Right atrium auricular region (tissue), 2 donors: ENCODE measurements at places on chromosomes 16 and 17. TPM values are rescaled to one million over a fixed set of nuclear protein-coding genes. Genes with fewer than 3 reads are reported as not detected.

Gene ITGB3
- 13.6 TPM for total RNA-seq

Gene AOC2
- total RNA-seq, result 0.55 TPM

Gene KRT15
- total RNA-seq, result 0.47 TPM

Gene TEX14
- not detected for total RNA-seq

Gene HSD3B7
- total RNA-seq, result 6.0 TPM

Gene NR1D1
- total RNA-seq, result 9.9 TPM

DNA sequence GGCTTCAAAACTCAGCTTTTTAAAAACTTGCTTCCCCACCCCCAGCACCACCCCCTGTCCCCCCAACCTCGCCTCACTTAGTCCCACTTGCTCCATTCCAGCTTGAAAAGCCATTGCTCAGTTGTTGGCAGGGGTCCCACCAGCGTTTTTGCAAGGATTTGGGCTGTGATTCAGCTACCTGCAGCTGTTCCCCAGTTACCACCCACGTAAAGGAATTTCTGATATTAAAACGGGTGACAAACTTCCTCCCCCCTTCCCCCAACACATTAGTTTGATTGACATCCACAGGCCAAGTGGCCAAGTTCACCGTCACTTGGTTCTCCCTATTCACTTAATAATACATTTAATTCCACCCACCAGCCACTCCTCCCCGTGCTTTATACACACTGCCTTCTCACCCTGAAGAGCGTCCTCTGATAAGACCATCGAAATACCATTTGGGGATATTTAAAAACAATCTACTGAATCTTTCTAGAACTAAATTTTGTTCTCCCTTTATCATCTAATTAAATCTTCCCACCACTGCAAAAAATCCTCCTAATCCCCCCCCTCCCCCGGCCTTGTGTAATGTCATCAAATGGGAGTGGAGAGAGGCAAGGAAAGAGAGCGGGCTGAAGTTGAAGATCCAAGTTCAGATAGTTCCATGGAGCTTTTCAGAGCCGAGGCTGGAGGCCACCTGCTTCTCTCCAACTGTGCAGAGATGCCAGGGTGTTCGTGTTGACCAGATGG lies 55.1 kb downstream of the SOX9 start:
- DNase-seq, result no peak
- H3K36me3 ChIP-seq, result no peaks in the 10 kb centered on the region
- H3K4me1 ChIP-seq, result no peaks in the 10 kb centered on the region

DNA sequence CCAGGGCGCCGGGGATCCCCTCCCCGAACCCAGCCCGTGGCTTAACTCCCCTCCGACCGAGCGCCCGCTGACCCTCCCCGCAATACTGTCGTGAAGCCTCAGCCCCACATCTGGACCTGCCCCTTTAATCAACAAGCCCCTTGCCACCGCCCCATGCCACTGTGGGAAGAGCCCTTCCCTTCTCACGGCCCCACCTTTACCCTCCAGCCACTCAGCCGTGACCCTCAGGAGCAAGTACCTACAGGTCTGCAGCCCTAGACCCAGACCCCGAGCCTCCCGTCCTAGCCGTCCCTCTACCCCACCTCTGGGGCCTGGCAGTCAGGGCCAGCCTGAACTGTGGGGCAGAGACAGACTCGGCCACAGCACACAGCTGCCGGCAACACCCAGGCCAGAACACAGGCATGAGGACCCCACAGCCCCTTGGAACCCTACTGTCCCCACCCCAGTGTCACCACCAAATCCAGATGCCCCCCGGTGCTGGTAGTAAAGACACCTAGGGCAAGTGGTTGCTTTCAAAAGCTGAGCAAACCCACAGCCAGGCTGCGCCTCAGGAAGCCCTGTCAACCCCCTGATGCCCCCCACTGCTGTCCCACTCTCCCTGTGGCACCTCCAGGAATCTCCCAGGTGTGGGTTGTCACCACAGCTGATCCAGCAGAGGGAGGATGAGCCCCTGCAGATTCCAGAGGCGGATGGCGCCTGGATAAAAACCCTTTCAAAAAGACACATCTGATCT lies 1.4 kb downstream of the NXPH3 start:
- no peaks in the 10 kb centered on the region for H3K27me3 ChIP-seq
- DNase-seq, result no peak
- H3K4me1 ChIP-seq, result no peaks in the 10 kb centered on the region
- peak overlapping the region; percentile 76 for H3K4me3 ChIP-seq
- H3K27ac ChIP-seq, result peak overlapping the region; percentile 78
- H3K36me3 ChIP-seq, result no peaks in the 10 kb centered on the region

DNA sequence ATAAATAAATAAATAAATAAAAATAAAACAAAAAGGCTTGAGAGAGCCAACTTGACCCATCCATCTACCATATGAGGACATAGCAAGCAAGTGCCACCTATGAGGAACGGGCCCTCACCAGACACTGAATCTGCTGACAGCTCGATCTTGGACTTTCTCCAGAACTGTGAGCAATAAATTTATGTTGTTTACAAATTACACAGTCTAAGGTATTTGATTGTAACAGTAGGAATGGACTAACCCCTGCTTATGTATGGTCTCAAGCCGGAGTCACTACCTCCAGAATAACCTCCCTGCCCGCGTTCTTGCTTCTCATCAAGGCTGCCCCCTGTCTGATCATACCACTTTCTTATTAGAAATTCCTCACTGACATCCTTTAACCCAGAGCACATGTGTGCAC lies 9.9 kb downstream of the SLC5A11 start:
- no peaks in the 10 kb centered on the region for H3K4me1 ChIP-seq
- no peak overlapping the region for H3K27ac ChIP-seq
- H3K27me3 ChIP-seq, result no peaks in the 10 kb centered on the region
- no peak overlapping the region for H3K4me3 ChIP-seq
- H3K36me3 ChIP-seq, result no peaks in the 10 kb centered on the region

GRCh38 chr16:89505204-89506112 lies 2.7 kb upstream of the SPG7 start:
- H3K27ac ChIP-seq, result peak overlapping the region; percentile 99
- peaks cover 2% of the 10 kb centered on the region for H3K36me3 ChIP-seq

DNA sequence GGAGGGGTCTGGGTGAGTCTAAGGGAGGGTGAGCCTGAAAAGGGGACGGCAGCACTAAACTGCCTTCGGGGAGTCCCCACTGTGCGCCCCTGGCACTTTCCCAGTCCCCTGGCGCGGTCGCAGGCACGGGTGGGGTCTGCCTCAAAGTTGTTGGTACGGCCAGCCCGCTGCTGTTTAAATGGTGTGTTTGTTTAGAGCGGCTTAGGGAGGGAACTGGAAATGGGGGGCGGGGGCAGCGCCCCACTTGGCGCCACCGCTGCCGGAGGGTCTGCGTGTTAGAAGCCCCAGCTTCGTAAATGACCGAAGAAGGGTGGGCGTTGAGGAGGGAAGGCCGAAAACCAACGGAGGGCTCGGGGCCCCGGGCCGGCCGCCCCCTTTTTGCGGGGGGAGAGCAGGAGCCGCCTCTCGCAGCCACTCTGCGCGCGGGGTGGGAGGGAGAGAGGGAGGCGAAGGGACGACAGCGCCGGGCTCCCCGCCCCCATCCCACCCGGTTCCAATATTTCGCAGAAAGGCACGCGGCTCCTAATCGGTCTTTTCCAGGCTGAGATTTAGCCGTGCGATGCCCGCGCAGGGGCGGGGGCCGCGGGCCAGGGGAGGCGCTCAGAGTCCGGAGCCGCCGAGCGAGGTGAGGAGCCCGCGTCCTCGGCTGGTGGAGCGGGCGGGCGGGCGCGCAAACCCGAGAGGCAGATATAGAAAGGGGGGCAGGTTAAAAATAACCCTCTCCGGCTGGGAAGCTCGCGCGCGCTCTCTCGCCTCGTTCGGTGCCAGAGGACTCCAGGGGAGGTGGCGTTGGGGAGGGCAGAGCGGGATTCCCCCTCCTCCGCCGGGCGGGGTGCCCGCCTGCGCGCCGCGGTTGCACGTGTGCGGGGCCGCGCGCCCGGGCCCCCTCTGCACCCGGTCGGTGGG lies 54.9 kb downstream of the SREBF1 start:
- H3K27me3 ChIP-seq, result no peaks in the 10 kb centered on the region
- H3K27ac ChIP-seq, result peak overlapping the region; percentile 89
- H3K4me3 ChIP-seq, result peak overlapping the region; percentile 46
- DNase-seq, result peak; percentile 76

GRCh38 chr16:27458258-27458657 lies 56.3 kb downstream of the IL21R start:
- no peak overlapping the region for H3K27ac ChIP-seq
- no peaks in the 10 kb centered on the region for H3K4me1 ChIP-seq
- H3K4me3 ChIP-seq, result no peak overlapping the region
- H3K36me3 ChIP-seq, result peaks cover 35% of the 10 kb centered on the region

GRCh38 chr17:2871205-2871604 lies 75.0 kb downstream of the RAP1GAP2 start:
- H3K27me3 ChIP-seq, result no peaks in the 10 kb centered on the region
- H3K36me3 ChIP-seq, result no peaks in the 10 kb centered on the region
- DNase-seq, result no peak
- no peak overlapping the region for H3K4me3 ChIP-seq

DNA sequence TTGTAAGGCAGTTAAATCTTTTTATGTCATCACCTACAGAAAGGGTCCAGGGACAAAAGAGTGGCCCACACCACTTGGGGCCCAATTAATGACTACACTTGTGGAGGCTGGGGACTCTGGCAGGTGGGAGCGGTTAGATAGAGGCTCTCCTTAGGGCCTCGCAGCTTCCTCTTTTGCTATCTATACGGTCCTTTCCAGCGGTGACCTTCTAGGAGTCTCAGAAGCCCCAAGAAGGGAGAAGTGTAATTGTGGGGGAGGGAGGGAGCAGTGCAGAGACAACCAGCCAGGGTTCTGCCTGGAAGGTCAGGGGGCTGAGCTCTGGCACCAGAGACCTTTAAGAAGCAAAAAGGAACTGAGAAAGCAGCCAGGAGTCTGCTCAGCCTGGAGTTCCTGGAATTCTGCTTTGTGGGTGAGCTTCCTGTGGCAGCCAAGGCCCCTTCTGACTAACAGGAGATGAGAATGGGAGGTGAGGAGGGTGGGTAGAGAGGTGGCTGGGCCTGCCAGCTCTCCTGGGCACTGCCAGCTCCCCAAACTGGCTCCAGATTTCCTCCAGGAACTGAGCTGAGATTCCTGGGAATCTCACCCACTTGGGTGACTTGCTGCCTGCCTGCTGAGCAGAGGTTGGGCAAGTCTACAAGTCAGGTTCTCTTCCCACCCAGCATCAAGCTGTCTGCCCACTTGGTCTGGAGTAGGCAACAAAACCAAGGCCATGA lies 16.3 kb upstream of the MAP3K14 start:
- H3K4me3 ChIP-seq, result no peak overlapping the region
- H3K36me3 ChIP-seq, result no peaks in the 10 kb centered on the region
- no peak overlapping the region for H3K27ac ChIP-seq
- H3K27me3 ChIP-seq, result no peaks in the 10 kb centered on the region

- H3K36me3 ChIP-seq, result no peaks in the 10 kb centered on the region
- no peak overlapping the region for H3K27ac ChIP-seq
- no peak for DNase-seq
- peaks cover 20% of the 10 kb centered on the region for H3K4me1 ChIP-seq
Observed at GRCh38 chr17:67525239-67526135, 148.4 kb downstream of the PITPNC1 start.

DNA sequence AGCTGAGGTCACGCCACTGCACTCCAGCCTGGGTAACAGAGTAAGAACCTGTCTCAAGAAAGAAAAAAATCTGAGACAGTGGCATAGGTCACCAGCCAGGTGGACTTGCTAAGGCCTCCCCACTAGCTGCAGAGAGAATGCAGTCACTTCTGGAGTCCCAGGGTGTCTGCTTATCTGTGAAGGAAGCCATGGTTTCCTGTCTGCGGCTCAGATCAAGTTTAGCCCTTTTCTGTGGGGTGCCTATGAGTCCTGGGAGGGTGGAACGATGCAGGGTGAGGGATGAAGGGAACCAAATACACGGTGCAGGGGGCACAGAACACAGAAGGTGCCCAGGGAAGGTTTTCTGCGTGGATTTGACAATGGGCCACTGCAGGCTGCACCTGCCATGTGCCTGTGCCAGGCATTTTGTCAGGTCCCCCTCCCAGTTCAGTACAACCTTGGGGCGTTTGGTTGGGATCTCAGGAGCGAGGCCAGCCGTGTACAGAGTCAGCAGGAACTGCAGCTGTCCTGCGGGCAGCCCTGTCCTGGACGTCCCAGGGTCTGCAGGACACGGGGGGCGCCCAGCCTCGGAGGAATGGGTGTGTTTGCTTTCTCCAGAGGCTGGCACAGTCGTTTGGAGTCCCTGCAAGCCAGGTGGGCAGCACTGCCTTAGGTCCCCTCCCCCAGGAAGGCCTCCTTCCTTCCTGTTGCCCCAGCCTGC lies 41.8 kb downstream of the RAB11FIP4 start:
- DNase-seq, result no peak
- no peaks in the 10 kb centered on the region for H3K36me3 ChIP-seq
- no peak overlapping the region for H3K27ac ChIP-seq
- H3K4me1 ChIP-seq, result peaks cover 3% of the 10 kb centered on the region
- no peaks in the 10 kb centered on the region for H3K27me3 ChIP-seq

DNA sequence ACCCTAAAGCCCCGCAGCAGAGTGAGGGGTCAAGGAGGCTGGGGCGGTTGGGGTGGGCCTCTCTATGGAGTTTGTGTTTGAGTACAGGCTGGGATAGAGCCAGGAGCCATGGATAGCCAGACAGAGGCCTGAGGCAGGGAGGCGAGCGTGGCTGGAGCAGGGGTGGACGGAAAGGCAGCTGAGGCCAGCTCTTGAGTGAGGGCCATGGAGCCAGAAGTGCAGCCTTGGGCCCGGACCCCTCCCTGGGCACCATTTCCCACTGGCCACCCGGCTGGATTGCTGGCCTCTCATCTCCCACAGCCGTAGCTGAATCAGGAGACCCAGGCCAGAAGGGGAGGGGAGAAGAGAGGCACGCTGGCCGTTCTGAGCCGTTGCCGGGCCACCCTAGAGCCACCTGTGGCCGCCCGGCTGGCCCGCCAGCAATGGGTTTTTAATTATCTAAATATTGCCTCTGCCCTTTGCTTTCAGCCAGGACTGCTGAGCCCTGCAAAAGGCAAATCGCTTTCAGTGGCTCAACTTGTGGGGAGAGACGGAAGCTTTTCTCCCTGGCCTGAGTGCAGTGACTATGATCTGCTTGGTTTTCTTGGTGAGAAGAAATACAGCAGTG lies 75.2 kb upstream of the GSE1 start:
- no peaks in the 10 kb centered on the region for H3K27me3 ChIP-seq
- H3K36me3 ChIP-seq, result no peaks in the 10 kb centered on the region
- H3K4me1 ChIP-seq, result no peaks in the 10 kb centered on the region
- H3K4me3 ChIP-seq, result no peak overlapping the region

DNA sequence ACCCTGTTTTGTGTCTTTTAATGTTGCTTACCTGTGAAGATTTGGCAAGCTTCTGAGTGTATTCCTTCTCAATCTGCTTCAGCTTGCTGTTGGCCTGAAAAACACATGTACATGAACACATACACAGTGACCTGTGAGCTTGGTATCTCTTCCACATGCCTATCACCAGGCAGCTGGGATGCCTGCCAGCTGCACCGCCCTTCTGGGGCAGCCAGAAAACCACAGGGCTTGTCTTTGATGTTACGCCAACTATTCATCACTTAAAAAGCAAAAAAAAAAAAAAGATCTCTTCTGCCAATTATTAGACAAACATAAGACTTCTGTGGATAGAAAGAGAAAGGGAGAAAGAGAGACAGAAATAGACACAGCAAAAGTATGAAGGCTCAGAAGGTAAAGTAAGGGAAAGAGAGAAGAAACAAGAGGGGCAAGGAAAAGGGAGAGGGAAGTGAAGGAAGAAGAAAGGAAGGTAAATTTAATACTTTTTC lies 189.2 kb upstream of the AXIN2 start:
- no peaks in the 10 kb centered on the region for H3K27me3 ChIP-seq
- no peaks in the 10 kb centered on the region for H3K36me3 ChIP-seq
- H3K27ac ChIP-seq, result no peak overlapping the region
- no peak for DNase-seq
- peaks cover 10% of the 10 kb centered on the region for H3K4me1 ChIP-seq

- H3K36me3 ChIP-seq, result no peaks in the 10 kb centered on the region
- H3K4me1 ChIP-seq, result no peaks in the 10 kb centered on the region
- H3K27ac ChIP-seq, result no peak overlapping the region
- H3K4me3 ChIP-seq, result no peak overlapping the region
- DNase-seq, result no peak
Observed at GRCh38 chr16:25605381-25605780, 86.4 kb upstream of the HS3ST4 start.
